ENCODE measurements at places on chromosomes 3 and 15.

DNA sequence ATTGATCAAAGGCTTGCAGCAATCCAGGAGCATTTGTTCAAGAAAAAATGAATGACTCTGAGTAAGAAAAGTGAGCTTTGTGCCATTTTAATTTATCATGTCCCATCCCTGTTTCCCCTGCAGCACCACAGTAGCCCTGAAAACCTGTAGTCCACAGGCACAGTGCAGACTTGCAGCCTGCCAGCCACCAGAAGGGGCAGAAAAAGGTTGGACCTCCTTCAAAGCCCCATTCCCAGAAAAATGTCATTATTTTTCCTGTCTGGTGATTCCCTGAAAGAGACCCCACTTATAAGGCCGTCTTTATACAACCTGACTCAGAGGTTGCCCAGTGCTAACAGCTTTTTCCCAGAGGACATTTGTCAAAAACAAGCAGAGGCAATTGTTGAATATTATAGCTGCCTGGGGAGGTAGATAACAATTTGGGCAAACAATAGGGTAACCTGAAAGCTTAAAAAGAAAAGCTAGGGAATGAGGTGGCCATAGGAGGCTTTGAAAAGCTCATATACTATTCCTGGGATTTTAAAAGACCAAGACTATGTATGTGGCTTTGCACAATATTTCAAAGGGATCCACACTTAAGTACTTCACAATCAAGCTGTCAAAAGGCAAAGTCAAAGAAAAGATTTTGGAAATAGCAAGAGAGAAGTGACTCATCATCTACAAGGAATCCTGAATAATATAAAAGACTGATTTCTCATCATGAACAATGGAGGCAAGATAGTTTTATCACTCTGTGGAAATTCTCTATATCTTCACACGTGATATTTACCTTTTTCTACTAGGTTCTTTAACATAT lies 136.8 kb upstream of the PLXNA1 start:
- no peak for DNase-seq

- DNase-seq, result no peak
Observed at GRCh38 chr3:32556332-32556731, 14.3 kb downstream of the DYNC1LI1 start.

DNA sequence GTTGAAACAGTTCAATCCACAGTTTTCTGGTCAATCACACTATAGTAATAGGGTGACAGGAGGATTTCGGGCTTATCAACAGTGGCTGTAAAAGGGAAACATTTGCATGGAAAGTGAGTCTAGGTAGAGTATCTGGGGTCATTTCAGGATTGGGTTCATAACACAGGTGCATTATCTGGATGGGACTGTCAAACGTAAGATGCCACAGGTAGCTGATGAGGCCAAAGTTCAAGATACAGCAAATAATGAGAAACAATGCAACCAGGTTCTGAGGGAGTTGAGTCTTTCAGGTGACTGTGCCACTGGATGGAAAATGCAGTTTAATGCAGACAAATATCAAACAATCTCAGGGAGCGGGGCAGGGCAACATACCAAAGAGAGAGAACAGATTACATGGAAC lies 62.2 kb downstream of the WDR76 start:
- no peak for DNase-seq

DNA sequence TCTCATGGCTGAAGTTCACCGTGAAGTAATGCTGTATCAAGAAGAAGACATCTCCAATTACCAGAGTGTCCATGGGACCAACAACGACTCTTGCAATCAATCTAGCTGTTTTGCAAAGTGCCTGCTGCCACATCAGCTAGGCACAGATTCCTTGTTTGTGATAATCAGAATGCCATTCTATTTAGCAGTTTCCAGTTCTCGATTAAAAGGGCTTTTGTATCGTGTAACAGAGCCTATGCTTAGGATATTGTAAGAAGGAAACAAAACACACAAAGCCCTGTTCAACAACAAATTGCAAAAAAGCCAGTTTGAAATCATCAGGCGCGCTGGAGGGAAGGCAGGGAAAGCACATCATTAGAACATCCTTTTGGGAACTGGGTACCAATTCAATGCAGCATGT lies 26.1 kb downstream of the RASGRF1 start:
- no peak for DNase-seq

DNA sequence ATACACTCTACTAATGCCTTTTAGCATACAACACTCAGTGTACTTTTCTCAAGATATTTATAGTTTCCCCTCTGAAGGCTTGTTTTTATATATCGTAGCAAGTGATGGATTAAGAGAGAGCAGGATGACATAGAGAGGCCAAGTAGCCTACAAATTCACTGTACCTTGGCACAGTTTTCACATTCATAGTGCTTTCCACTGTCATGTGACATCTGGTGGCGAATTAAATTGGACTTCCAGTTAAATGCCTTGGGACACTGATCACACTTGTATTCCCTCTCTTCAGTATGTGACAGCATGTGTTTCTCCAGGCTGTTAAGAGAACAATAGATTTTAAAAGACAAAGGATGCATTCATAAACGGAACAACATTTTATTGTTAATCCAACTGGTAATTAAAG lies 541.1 kb downstream of the MECOM start:
- DNase-seq, result no peak

DNA sequence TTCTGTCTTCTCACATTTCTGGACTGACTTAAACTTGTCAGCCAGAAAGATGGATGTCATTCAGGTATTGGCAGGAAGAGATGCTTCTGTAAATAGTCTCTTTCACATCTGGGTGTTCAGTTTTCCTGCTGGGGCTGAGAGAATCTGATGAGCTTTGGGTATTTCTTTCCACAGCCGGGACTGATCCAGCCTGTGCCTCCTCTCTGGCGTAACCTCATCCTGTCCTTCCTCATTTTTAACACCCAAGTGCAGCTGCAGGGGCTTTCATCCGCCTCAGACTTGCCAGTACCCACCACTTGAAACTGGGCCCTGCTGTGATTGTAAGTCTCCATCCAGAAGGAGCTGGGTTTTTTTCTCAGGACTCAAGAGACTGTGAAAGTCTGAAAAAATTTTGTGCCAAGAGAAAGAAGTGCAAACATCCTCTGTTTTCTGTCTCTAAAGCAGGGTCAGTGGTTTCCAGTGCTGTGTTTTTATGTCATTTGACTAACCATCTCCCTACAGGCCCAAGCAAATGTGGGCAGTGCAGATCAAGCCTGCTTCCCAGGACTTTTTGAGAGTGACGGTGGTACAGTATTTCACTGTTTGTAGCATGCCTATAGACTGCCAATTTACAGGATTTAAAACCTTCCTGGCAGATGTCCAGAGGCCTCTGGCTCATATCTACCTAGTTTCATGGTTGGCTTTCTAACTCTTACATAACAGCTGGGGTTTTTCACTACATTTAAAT lies 342.7 kb downstream of the PTPRG start:
- DNase-seq, result peak; percentile 27

GRCh38 chr15:70339571-70340493 lies 242.1 kb upstream of the TLE3 start:
- DNase-seq, result peak; percentile 30

- no peak for DNase-seq
Observed at GRCh38 chr3:40923143-40923542, 276.2 kb upstream of the CTNNB1 start.

DNA sequence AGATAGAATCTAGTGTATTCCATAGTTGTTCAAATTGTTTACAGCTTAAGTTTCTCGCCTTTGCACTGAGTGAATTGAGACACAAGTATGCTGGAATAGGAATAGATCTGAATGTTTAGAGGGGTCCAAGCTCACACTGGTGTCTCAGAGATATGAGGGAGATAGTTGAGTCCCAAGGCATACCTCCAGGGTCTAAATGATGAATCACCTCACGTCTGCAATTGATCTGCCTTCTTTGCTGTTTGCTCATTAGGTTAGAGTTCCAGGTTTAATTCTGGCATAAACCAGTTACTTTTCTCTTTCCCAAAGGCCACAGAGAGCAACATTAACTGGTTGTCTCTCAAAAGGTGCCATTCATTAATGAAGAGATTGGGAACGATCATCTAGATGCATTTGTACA lies 106.3 kb upstream of the MME start:
- no peak for DNase-seq

DNA sequence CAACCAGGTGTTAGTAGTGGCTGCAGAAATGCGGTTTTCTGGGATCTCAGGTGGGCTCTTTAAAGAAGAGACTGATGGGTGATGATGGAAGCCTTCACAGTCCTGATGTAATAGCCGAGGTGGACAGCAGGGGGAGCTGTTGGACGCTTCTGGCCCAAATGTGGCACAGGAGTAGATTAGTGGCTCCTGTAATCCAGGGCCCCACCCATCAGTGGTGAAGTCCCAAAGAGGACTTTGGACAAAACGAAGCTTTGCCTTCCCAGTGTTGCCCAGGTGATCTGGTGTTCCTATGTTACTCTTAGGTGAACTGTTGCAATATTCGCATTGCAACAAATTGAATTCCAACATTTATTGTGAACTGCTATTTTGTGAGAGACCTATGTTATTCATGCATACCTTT lies 31.8 kb upstream of the MYZAP start:
- DNase-seq, result peak; percentile 71

DNA sequence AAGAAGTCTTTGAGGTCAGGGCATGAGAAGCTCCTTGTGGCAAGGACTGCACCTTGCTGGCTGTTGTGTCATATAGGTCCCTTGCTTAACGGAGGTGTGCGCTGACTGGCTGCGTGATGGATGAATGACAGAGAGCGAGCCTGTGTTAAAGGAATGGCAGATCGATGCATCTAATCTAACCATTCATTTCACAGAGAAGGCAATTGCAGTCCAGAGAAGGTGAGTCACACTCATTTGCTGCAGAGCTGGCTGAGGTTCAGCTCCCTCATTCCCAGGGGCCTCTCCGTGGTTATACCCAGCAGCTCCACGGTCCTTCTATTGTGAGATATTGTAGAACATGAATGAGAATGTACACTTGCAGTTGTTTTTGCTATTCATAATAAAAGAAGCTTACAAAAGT lies 289.3 kb downstream of the EPHB1 start:
- DNase-seq, result peak; percentile 67

DNA sequence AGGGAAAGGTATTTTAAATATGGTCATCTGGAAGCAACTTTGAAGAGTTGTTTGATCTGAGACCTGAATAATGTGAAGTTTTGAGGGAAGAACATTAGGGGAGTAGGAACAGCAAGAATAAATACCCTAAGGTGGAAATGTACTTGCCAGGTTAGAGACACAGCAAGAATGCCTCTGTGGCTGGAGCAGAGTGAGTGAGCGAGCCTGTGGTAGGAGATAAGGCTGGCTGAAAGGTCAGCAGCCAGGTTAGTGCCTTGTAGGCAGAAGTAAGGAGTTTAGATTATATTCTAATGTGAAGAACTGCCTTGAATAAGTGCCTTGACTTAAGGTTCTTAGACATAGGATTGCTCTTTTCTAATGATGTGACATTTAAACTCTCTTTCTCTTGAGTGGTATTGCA lies 18.3 kb downstream of the LRRC49 start:
- no peak for DNase-seq

DNA sequence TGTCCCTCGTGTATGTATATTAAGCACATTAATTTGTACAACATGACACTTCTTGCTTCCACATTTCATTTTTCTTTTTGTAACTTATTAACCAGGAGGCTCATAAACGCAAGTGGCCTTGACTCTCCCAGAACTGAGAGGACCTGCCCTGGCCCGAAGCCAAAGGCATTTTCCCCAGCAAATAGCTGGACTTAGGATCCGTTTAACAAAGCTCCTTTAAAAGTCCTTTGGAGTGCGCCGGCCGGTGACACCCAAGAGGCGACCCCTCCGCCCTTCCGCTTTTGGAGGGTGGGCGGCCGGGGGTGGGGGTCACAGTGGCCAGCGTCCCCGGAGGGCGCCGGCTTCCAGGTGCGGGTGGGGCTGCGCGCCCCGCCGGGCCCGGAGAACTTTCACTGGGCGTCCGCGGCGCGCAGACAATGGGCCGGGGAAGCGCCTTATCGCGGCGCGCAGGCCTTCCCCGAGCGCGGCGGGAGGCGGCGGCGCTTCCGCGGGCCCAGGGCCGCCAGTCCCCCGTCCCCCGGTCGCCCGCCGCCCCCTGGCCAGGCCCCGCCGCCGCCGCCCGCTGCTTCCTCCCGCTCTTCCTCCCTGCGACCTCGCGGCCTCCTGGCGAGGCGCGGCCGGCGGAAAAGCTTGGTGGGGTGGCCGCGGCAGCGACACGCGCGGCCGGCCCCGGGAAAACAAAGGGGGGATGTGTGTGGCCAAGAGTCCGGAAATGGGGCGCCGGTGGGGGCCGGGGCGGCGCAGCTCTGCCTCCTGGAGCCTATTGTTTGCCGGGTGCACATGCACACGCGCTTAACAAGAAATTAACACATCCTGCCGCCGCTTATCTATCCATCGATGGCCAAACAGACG lies 613.4 kb downstream of the MCTP2 start:
- DNase-seq, result peak; percentile 44

- DNase-seq, result no peak
Observed at GRCh38 chr3:112084980-112085705, 1.0 kb upstream of the C3orf52 start.

GRCh38 chr3:4358273-4358672 lies 55.1 kb downstream of the SETMAR start:
- no peak for DNase-seq

DNA sequence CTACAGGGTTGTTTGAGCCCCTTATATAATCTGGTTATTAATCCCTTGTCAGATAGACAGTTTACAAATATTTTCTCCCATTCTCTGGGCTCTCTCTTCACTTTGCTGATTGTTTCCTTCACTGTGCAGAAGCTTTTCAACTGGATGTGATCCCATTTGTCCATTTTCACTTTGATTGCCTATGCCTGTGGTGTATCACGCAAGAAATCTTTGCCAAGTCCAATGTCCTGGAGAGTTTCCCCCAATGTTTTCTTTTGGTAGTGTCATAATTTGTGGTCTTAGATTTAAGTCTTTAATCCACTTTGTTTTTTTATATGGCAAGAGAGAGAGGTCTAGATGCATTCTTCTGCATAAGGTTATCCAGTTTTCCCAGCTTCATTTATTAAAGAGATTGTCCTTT lies 40.7 kb downstream of the XXYLT1 start:
- DNase-seq, result no peak

- no peak for DNase-seq
Observed at GRCh38 chr3:108608750-108609149, 19.2 kb downstream of the DZIP3 start.

DNA sequence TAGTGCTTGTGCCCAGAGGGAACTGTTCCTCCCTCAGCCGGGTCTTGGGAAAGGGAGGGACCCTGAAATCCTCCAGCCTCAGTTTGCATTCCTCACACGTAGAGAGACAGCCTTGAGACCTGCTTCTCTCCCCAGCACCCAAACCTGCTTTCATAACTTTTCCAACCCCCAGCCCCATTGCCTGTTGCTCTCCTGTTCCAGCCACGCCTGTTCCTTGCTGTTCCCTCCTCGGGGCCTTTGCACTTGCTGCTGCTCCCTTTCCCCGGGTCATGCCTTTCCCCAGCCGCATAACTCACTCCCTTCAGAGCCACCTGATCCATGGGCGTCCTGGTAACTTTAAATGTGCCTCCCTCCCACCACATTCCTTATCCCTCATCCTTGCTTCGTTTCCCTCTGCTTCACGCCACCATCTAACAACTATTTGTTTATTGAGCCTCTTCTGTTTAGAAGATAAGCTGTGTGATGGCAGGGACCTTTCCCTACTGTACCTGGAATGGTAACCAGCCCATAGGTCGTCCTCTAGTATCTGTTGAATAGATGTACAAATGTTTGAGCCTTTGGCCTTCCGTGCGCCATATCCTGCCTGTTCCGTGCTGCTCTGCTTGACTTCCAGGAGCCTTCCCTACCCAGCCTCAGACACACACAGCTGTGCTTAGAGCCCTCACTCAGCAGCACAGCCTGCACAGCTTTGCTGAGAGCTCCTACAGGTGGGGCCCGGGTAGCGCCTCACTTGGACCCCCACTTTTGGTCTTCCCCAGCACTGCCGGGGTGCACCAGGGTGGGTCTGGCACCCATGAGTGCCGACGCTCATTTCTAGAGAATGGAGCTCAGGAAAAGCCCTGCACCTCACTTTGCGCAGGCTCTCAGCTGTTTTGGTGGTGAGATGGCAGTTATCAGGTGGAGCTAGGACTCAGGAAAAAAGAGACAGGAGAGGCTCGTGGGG lies 60.2 kb downstream of the SCN5A start:
- DNase-seq, result no peak
